ENCODE measurements at places on chromosomes 5 and 9.
A peak's percentile ranks its signal among the peaks of the same experiment; 100 is the strongest.

GRCh38 chr9:5832071-5832537, 813 bp downstream of the ERMP1 start:
- peak; percentile 79 for DNase-seq

- no peak for DNase-seq
These were observed 2.6 kb upstream of the SMIM23 start for GRCh38 chr5:171783051-171783450.

- DNase-seq: no peak
These were observed 261.3 kb upstream of the ANKH start for GRCh38 chr5:15132816-15133405.

DNA sequence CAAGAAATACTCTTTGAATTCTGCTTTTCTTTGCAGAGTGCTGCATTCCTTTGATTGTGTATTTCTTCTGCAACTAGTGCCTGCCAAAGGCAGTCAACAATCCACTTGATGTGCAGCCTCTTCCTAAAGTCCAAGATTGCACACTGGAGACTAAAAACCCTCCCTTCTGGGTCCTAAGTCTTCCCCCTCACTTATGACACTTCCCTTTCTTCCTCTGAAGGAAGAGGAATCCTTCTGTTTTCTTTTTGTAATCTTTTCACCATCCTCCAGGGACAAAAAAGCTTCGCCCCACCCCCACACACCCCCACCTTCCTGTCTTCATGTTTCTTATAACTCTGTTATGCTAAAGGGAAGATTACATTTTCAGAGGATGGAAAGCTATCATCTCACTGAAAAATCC, 39.9 kb downstream of the WDR36 start:
- no peak for DNase-seq

All from hematopoietic multipotent progenitor cell treated with erythropoietin and hydrocortisone succinate and interleukin-3 and kit ligand, for 6 days (in vitro differentiated cells).